ENCODE measurements at places on chromosomes 16 and 17.

GRCh38 chr16:49462362-49462988, 88.9 kb downstream of the C16orf78 start:
- DNase-seq: no peak

DNA sequence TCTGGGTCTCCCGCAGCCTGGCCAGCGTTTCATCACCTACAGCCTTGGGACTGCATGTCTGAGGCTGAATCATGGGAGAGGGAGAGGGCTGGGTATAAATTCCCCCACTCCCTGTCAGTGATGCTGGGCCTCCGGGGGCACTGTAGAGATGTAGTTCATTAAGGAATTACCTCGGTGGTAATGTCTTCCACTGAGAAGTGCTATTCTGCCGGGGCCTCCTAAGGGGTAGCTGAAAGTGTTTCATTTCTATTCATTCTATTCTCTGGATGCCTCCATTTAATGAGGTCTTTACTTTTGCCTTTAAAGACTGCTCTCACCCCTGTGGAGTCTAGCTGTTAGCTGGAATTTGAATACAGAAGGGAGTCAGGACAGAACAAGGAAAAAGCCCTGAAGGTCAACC, 116.4 kb upstream of the HS3ST4 start:
- no peak for DNase-seq

- peak; percentile 83 for DNase-seq
These were observed 17.8 kb upstream of the RAI1 start for GRCh38 chr17:17663160-17664063.

DNA sequence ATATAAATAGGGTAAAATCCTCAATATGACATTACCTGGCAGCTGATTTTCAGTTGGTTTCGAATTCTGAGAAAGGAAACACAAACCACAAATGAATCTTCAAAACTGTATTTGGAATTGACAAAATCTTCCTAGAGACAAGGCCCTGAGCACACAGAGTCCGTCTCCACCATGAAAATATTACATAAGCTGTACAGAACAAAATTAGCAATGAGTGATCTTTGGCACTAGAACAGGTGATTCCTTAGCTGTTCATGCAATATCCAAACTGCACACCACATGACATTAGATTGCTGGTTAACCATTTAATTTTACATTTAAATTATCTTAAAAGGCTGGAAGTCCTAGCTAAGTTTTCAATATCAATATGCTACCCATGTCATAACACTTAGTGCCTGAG, 31.7 kb downstream of the GJC1 start:
- no peak for DNase-seq

GRCh38 chr16:48126801-48127644, 28.8 kb downstream of the ABCC12 start:
- DNase-seq: peak; percentile 89

DNA sequence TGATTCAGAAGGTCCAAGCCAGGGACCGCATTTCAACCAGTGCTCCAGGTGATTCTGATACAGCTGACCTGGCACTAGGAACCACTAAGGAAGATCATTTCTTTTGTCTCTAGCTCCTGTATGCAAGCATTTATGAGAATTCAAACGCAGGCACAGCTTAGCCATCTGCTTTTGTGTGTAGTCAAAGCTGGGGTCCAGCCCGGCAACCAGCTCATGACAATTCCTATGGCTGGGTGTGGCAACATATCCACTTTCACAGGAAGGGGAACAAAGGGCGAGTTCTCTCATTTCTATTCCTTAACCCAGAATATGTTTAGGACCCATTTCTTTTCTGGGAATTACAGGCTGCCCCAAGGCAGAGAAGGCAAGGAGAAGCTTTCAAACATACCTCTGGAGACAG, 27.3 kb upstream of the COG7 start:
- no peak for DNase-seq

GRCh38 chr17:17892009-17892408, 55.2 kb upstream of the SREBF1 start:
- DNase-seq: no peak

GRCh38 chr17:30477083-30477773, at the start of gene GOSR1:
GOSR1 (plus strand) TSS chr17:30477408; CDS start chr17:30477434, 26 bp downstream.
- peak; percentile 89 for DNase-seq

All from AG09319 (cell line).